Cerebellar nuclear complex (tissue), 1 donor: ENCODE measurements at places on chromosomes 3 and 15.

GRCh38 chr3:193574488-193575070 lies 18.4 kb upstream of the OPA1 start:
- no peak for DNase-seq

DNA sequence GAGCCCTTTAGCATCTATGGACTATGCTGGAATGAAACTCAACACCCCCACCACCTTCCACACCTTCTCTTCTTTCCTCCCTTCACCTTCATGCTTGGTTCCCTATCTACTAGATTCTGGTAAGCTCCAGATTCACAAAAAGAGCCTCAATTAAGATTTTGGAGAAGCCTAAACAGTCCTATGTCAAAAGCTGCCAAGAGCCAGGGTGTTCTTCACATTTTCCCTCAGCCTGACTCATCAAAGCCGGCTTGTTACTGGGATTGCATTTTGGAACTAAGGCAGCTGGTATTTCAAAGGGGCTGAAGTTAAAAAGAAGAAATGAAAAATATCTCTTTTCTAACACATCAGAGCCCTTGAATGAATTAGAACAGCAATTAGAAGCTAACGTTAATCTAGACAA lies 247.7 kb downstream of the MYRIP start:
- no peak for DNase-seq

- no peak for DNase-seq
Observed at GRCh38 chr15:38504680-38505467, 50.9 kb downstream of the FAM98B start.

- DNase-seq: no peak
Observed at GRCh38 chr15:94206463-94207167, 24.7 kb upstream of the MCTP2 start.

- no peak for DNase-seq
Observed at GRCh38 chr15:77982127-77982490, 95.4 kb downstream of the TBC1D2B start.
